NCI-H2081 treated with DMSO at 0.1 percent for 48 hours (cell line): ENCODE measurements at places on chromosomes 3 and 15.

- no peak for DNase-seq
Observed at GRCh38 chr3:80533553-80533952, 765.8 kb upstream of the ROBO1 start.

DNA sequence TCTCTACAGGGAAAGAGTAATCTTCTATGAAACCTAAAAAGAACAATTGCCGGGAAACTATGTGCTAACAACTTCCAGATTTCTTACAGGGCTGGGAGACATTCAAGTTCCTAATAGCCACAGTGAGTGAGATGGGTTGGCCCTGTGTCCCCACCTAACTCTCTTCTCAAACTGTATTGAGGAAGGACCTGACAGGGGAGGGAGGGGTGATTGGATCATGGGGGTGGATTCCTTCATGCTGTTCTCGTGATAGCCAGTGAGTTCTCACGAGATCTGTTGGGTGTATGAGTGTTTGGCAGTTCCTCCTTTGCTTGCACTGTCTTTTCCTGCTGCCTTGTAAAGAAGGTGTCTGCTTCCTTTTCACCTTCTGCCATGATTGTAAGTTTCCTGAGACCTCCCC lies 958.7 kb downstream of the AGBL1 start:
- DNase-seq: no peak

DNA sequence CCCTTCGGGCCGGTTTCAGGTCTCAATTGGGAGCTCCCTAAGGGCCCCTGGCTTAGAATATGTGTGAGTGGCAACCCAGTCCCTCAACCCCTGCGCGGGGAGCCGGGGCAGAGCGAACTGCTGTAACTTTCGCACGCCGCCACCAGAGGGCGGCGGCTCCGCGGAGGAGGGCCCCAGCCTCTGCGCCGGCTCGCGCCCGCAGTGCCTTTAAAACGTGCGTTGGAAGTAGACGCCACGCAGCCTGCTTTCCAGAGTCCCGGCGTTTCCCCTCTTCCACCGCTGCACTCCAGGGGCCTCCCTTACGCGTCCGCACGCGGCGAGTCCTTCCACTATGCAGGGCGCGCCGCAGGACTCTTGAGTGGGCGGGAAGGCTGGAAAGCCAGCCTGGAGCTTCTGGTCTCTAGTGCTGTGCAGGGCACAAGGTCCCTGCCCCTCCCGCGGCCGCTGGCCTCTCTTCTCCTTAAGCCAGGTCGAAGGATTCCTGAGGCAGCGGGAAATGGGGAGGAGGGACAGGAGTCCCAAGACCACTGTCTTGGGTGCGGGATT lies 23.7 kb upstream of the RNU6-1 start:
- peak; percentile 21 for DNase-seq

GRCh38 chr3:108293858-108294257 lies 2.5 kb upstream of the HHLA2 start:
- DNase-seq: no peak

DNA sequence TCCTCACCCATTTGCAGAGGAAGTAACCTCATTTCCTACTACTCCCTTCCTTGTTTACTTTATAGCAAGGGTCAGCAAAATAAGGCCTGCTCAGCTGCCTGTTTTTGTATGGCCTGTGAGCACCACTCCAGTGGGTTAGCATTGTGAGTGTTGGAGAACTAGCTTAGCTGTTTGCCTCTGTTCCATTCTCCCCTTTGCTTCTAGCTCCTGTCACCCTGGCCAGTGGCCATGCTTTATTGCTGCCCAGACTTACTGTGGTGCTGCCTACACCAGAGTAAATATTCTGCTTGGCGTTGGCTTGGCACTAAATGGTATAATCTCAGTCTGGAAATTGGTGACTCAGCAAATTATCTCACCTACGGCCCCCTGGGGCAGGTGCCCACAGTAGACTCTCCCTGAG lies 8.8 kb downstream of the PDCD6IP start:
- DNase-seq: no peak

- no peak for DNase-seq
Observed at GRCh38 chr15:40289140-40289775, 6.4 kb upstream of the ANKRD63 start.

DNA sequence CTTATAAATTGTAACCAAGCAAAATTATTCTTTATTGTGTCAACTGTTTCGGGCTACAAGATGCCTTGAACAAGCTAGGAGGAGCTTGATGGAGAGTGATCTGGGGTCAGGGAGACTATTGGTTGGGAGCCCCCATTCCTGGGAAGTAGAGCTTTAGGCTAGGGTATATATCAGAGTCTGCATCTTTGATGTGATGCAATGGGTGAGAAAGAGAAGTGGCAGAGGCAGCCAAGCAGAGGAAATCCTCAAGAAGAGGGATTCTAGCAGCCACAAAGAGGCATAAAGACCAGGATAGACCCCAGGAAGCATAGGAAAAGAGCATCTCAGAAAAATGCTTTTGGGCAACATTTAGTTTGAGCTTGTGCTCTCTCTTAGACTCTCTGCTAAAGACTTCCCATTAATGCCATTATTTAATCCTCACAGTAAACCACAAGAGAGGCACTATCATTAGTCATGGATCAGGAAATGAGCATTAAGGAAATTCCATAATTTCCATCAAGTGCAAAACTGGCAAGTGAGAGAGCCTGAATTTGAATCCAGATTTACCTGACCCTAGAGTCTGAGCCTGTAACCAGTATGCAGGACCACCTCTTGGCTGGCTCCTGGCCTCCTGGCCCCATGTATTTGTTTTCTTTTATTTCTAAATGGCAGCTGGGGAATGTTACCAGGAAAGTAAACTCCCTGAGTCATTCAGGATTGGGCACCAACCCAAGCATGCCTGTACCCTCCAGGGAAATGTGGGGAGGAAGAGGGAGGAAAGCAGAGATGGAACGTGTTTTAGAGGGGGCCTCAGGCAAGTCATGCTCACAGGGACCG lies 118.7 kb downstream of the RPL22L1 start:
- no peak for DNase-seq

DNA sequence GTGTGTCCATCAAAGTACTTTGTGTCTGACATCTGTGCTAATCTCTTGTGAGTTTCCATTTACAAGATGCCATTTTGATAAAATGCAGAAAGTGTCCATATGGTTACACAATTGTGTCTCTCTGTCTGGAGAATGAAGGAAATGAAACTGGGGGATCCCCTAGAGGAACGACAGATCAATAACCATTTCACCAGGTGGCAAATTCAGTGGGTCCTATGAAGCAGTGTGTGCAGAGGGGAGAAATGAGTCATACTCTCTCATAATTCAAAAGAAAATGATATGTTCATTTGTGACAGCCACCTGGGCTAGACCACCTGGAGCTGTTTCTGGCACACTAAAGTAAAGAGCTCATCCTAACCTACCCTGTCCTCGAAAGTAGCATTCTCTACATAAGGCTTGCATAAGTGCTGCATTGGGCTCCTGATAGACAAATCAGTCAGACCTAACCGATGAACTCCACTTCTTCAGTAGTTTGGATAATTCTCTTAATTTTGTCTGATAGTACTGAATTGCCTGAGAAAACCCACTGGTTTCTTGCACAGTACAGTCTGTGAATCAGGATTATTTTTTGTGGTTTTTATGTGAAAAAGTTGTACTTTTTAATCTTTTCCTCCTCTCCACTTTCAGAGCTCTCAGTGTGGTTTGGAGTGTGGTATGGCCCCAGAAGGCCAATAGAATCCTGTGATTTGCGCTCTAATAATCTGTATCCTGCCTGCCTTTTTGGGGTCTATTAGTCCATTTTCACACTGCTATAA lies 10.3 kb upstream of the CD47 start:
- DNase-seq: peak; percentile 42

DNA sequence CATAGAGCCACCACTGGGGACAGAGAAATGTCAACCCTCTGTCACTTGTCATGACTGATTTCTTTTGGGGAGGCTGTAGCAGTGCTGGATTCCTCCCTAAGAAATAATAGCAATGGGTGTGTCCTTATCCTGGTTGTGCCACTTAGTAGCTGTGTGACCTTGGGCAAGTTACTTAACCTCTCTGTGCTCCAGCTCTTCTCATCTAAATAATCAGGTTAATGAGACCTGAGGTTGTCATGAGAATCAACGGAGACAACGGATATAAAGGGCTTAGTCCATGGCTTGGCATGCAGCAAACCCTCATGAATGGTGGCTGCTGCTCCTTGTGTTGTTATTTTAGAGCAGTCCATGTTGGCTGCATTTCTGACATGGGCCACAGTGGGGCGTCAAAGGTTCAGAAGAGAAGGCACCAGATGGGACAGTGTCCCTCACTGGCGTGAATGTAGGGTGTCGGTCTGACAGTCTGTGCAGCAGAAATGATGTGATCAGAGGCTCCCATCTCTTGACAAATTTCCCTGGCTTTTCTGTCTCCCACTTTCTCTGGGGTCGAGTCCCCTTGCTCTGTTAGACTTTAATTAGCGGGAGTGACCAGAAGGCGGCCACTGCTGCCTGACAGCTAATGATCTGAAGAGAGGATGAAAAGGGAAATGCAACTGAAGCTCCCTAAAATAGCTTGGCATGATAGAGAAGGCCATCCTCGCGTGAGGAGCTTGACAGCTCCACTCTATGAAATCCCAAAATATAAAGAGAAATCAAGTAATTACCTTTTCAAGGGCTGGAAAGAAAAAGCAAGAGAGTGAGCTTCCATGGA lies 209.4 kb downstream of the CADPS start:
- DNase-seq: no peak

DNA sequence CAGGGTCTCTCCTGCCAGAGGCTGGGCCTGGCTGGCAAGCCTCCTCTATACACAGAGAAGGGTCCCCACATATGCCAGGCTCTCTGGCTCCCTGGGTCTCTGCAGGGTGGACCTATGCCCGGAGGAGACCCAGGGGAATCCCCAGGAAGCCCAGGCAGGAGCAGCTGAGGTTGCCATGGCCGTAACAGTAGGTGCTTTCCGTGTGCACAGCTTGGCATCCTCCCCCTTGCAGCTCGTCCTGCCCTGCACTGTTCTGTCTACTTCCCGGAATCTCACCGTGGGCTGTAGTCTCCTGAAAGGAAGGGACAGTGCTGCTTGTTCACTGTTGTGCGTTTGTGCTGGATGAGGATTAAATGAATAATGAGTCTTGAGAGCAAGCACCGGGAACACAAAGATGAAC lies 47.8 kb downstream of the DAPK2 start:
- DNase-seq: no peak

DNA sequence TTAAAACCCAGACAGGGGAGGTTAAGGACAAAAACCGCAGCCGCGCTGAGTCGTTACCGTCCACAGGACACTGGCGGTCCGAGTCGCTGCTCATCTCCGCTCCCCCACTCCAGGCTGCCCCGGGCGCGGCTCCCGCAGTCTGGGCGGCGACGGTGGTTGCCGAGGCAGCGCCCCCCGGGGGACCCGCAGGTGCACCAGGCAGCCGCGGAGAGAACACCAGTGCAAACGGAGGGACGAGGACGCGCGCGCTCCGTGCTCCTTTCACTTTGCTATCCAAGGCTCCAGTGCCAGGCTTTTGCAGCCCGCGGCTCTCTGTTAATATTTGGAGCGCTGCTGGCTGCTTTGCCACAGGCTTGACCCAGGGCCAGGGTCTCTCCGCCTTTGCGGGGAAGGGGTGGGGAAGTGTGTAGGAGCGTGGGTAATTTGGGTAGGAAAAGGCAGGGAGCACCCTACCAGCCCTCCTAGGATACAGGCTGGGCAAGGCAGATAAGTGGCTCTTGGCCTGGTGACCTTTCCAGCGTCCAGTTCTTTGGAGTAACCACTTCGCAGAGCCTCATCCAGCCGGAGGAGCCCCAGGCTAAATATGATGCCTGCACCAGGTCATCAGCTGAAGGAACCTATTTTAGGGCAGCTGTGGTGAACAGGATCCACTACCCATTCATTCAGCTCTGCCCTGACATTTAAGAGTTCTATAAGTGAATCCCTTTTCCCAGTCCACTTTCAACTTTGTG lies at the start of gene GADL1:
TSS of gene GADL1 (minus strand) at position 141 of the 731 bp plus-strand sequence. CDS start at position 94, 47 bp downstream.
- no peak for DNase-seq

GRCh38 chr15:63195569-63196015 lies 6.2 kb downstream of the RAB8B start:
- DNase-seq: no peak

- DNase-seq: no peak
Observed at GRCh38 chr3:162338514-162338913, 841.9 kb downstream of the OTOL1 start.

GRCh38 chr15:58588096-58588495 lies 156.3 kb downstream of the LIPC start:
- DNase-seq: no peak

- no peak for DNase-seq
Observed at GRCh38 chr3:11479221-11479620, 164.5 kb downstream of the VGLL4 start.

- DNase-seq: no peak
Observed at GRCh38 chr15:80214910-80215309, 37.1 kb downstream of the CTXND1 start.

DNA sequence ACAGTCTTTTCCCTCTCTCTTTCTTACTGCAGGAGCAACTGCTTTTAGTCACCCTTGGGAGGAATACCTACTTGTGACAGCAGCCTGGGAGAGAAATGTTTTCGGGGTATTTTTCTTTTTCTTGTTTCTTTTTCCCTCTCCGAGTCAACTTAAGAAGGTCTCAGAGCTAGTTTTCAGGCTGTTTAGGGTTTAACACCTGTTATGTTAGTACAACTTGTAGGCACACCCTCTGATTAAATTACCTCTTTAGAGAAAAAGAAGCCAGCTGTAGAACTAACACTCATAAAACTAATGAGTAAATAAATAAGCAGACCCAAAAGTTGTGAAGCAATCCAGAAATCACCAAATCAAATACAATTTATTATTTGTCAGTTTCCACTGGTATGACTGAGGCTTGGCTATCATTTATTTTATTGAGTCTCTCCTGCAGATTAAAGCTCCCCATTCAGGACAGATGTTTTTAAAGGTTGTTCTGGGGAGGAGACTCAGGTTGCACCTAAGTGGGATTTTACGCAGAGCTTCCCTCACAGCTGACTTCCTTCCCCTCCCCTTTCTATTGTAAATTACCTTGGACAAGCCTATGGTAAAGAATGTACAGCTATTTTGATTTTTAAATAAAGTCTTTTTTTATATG lies 112.5 kb downstream of the FOXB1 start:
- no peak for DNase-seq

GRCh38 chr3:100634493-100635272 lies 25.3 kb downstream of the ADGRG7 start:
- no peak for DNase-seq

GRCh38 chr15:33292717-33293307 lies 18.0 kb upstream of the RYR3 start:
- peak; percentile 46 for DNase-seq
